ENCODE measurements at places on chromosomes 2 and 18.

DNA sequence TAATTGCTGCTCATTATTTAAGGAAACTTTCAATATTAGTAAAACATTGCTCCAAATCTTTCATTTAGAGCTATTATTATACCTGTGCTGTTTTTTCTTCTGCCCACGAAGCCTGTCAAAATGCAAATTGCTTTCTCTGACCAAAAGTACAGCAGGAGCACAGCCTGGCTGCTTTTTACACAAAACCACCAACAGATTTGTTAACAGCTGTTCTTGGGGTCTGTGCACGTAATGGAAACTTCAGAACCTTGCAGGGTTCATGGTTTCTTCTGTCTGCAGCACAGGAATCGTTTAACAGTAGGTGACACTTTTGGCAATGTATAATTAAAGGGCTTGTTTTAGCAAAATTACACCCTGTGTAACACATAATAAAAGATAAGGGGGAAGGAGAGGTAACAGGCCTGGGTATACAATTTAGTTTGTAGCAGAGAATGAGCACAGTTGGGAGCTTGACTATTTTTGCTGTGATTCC lies 447.3 kb downstream of the KCNJ3 start:
- no peak for DNase-seq

- DNase-seq: no peak
Observed at GRCh38 chr2:126935774-126936173, 37.1 kb downstream of the TEX51 start.

DNA sequence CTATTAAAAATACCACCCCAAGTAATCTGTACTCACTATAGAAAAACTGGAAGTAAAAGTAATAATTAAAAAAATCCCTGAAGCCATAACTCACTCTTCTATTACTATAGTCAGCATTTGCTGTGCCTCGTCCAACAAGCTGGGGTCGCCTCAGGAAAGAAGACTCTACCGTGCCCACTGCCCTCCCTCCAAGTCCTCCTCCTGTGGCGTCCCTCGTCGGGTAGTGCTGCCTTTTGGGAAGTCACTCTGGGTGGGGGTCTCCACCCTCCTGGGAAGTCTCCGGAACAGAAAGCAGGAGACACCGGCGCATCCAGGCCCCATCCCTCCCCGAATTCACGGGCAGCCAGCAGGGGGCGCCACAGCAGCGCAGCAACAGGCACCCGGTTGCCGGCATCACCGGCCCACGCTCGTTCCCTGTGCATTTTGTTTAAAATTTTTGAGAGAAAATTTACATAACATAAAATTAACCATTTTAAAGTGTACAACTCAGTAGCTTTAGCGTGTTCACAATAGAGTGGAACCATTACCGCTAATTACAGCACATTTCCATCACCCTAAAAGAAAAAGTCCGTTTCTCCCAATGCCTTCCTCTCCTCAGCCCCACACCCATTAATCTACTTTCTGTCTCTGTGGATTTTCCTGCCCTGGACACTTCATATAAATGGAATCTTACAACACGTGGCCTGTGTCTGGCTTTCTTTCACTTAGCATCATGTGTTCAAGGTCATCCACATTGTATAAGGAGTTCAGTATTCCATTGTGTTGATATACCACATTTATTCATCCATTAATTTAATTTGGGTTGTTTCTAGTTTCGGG lies 62.2 kb downstream of the ADNP2 start:
- DNase-seq: peak; percentile 44

DNA sequence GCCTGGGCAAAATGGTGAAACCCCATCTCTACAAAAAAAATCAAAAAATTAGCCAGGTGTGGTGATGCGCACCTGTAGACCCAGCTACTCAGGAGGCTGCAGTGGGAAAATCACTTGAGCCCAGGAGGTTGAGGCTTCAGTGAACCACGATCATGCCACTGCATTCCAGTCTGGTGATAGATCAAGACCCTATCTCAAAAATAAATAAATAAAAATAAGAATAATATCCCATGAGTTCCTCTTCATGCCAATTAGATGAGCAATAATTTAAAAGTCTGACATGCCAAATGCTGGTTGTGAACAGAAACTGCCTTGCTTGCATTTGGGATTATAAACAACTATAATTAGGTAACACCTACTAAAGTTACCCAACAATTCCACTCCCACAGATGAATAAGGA lies 22.1 kb upstream of the ANKRD44 start:
- no peak for DNase-seq

DNA sequence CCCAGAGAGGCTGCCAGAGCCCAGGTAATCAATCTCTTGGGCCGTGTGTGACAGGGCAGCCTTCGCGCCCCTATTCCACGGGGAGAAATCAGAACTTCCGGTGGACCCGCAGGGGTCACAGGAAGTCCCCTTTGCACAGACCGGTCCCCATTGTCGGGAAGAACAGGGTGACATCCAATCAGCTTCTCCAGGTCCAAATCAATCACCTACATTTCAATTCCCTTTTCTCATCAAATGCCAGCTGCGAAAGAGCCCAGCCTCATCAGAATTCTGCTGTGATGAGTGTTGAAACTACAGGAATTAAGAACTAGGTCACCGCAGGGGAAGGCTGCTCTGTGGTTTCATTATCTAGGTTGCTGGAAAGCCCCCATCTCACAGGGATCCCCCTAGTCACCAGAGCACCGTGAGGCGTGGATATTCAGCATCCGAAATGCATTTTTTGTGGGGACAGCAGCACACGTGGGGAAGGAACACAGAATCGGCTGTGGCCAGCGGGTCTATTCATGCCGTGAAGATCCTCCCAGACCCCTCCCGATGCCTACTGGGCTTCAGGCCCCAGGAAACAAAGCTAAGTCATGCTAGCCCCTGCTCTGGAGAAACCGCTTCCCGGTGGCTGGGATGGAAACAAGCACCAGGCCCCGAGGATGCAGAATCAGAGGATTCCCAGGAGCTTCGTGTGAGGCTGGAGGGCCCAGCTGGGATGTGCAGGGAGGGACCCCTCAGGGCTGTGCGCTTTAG lies 193.7 kb upstream of the ID2 start:
- DNase-seq: peak; percentile 87

GRCh38 chr2:209907746-209908145 lies 94.7 kb upstream of the RPE start:
- DNase-seq: no peak

DNA sequence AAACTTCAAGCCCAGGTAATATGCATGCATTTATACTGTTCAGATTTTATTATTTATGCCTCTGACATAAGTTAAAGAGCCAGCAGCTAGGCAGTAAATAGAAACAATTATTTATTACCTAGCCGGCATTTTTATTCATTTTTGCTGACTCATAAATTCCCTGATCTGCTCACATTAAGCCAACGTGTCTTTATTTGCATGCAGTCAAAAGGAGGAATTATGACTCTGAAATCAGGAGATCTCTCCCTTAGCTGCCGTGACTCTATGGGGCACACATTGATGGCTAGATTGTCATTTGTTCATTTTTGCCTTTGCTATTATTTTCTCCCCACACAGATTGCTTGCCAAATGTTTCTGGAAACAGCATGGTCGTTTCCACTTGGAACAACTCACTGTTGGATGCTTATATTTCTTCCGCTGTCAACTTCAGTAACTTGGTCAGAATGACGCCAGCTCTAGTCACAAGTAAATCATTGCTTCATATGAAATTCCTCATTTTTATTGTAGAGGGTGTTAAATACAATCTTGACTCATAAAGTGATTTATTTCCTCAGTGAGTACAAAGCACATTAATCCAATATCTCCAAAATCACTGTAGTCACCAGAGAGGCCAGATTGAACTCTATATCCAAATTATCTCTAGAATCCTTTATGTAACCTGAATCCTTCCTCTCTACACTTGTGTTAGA lies 15.9 kb upstream of the ZBTB14 start:
- no peak for DNase-seq

DNA sequence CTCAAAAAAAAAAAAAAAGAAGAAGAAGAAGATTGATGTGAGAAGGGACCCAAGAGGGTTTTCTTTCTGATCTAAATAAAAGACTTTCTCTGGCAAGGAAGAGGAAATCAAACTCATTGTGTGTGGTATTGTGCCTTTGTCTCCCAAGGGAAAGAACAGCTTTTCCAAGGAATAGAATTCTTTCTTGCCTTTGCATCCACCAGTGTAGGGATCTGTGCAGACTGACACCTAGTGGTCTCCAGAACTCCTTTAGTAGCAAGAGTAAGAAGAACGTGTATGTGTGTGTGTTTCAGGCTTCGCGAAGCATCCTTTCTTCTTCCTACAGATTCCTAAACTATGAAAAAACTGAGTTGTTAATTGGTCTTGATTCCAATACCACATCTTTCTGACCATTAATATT lies 33.5 kb upstream of the CRIM1 start:
- no peak for DNase-seq

DNA sequence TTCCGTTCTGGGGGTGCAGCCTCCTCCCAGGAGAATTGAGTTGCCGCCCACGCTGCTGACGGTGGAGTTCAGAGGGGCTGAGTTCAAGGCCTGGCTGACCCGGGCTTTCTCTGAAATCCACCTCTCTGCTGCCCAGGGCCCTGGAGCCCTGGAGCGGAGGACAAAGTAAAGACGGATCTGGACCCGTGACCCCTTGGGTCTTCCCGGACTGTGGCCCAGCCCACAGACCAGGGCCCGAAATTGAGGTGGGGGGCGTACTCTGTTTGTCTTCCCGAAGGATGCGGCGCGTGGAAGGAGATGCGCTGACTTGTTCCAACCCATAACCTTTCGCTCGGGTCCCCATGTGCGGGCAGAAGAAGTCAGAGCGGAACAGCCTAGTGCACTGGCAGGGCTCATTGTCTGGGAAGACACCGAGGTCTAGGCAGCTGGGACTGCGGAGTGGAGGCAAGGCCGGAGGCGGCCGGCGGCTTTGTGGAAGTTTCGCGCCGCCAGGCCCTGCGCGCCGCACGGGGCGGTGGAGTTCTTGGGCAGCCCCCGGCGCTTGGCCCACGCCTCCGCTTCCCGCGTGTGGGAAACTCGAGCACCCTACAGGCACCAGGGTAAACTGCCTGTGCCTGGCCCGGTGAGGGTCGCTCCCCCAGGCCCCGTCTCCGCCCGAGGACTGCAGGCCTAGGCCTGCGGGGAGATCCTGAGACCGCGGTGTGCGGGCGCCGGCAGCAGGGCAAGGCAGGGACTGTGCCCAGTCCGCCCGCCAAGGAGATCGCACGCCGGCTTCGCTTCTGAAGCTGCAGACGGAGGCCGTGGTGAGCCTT lies 9.8 kb downstream of the POU3F3 start:
- DNase-seq: no peak

- no peak for DNase-seq
Observed at GRCh38 chr2:32988525-32988924, 41.8 kb downstream of the LTBP1 start.

- DNase-seq: no peak
Observed at GRCh38 chr2:216711348-216711747, 16.0 kb upstream of the IGFBP5 start.

GRCh38 chr2:223238301-223238700 lies 186.3 kb downstream of the KCNE4 start:
- DNase-seq: no peak

DNA sequence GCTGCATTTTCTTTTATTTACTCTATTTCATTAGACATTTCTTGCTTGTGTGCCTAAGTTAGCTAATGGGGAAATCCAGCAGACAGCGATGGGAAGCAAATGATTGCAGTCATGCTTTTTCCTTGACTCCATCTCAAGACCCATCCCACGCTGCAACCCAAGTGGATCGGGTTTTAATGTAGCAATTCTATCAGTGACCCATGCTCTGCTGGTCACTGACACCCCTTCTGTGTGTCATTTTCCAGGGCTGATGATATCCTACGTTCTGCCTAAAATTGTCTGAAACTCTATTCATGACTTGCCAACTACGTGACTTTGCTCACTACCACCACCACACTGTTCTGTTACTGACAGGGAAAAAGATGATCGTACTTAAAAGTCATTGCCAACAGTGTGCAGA lies 129.8 kb downstream of the CCBE1 start:
- DNase-seq: no peak

DNA sequence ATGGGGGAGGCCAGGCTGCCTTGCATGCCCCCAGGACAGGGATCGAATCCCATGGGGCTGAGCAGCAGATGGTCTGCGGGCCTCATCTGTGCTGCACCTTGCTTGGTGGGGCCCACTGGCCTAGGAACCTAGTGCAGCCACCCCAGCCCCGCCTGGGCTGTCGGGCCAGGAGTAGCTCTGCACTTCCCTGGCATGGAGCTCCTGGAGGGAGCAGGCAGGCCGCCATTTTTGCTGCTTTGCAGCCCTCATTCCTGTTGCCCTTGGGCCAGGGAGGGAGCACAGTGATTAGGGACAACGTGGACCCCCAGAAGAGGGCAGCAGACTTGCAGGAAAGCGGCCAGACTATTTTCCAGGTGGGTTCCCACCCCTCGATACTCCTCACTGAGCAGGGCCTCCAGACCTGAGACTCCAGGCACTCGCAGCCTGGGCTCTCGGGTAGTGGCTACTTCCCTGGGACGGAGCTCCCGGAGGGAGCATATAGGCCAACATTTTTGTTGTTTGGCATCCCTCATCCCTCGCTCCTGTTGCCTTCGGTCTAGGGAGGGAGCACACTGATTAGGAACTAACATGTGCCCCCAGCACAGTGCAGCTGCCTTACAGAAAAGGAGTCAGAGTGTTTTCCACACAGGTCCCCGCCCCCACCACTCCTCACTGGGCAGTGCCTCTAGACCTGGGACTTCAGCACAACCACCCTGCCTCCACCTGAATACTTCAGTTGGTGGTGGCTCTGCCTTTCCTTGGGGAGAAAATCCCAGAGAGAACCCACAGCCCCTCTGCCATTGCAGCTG lies 99.5 kb downstream of the MAIP1 start:
- no peak for DNase-seq

DNA sequence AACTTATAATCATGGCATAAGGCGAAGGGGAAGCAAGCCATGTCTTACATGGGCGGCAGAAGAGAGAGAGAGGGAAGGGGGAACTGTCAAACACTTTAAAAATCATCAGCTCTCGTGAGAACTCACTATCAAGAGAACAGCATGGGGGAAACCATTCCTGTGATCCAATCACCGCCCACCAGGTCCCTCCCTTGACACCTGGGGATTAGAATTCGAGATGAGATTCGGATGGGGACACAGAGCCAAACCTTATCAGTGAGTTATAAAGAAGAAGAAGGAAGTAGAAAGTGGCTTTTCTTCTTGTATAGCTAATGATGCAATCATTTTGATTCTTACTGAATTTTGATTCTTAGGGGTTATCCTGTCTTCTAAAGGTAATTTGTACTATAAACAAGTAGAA lies 51.4 kb downstream of the SMCHD1 start:
- DNase-seq: no peak

GRCh38 chr2:56309626-56310170 lies 125.9 kb downstream of the CCDC85A start:
- no peak for DNase-seq

GRCh38 chr2:105439141-105439540 lies 40.3 kb upstream of the FHL2 start:
- DNase-seq: no peak

GRCh38 chr2:3780477-3781402 lies 77.4 kb downstream of the DCDC2C start:
- peak; percentile 76 for DNase-seq

- no peak for DNase-seq
Observed at GRCh38 chr18:45562567-45563479, 52.5 kb upstream of the SLC14A2 start.

GRCh38 chr2:134253117-134253704 lies 661 bp upstream of the MGAT5 start:
- peak; percentile 79 for DNase-seq

GRCh38 chr2:210814251-210815025 lies 258.0 kb downstream of the CPS1 start:
- DNase-seq: no peak

GRCh38 chr18:13067124-13067523 lies 76.0 kb downstream of the CEP192 start:
- no peak for DNase-seq

Data from activated CD4-positive, alpha-beta T cell treated with anti-CD3 and anti-CD28 coated beads, Interleukin-2, amount 50 U/mL, for 16 hours (primary cell).